HT-29 (cell line): ENCODE measurements at places on chromosomes 2 and 18. TPM values are rescaled to one million over a fixed set of nuclear protein-coding genes. Genes with fewer than 3 reads are reported as not detected.

CTNNA2 gene
- 0.10 TPM in 1 of 2 replicates, not detected in the other for total RNA-seq

ADD2 gene
- 0.71 and 0.73 TPM in 2 replicates for total RNA-seq

ALKAL2 gene
- total RNA-seq = not detected in 2 replicates

SLC11A1 gene
- 0.33 and 0.86 TPM in 2 replicates for total RNA-seq

NOL4 gene
- total RNA-seq = not detected in 2 replicates

DNAJC5G gene
- not detected in 2 replicates for total RNA-seq

DNAJC10 gene
- 52.5 and 65.2 TPM in 2 replicates for total RNA-seq

NEB gene
- total RNA-seq = 1.0 and 1.2 TPM in 2 replicates

DNA sequence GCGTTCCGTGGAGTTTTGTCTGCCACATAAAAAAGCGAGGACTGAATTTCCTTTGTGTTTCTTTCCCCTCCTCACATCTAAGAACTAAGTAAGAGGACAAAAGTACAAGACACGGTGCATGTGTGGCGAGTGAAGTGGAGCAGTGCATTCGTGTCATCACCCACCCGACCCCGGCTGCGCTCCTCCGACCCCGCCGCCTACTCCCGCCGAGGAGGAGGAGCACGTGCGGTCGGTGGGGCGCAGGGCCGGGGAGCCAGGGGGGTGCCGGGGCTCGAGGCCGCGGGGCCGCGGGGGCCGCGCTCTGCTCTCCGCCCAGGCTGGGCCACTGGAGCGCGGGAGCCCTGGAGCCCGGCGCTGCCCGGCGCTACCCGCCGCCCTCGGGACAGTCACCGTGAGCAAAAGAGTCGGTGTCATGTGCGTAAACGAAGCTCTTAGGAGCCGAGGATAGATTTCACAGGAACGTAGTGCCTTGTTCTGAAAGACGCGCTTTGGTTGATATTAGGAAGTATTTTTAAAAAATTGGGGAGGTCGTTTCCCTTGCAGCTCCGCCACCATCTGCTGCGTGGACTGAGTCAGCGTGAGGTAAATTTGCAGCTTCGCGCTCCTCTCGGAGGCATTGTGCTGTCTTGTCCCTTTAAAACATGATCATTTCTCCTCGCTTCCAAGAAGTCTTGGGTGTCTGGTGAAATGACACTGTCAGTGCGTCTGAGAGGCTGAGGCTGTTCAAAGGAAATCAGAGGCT, 11.0 kb downstream of the TBR1 start:
- DNase-seq = no peak

- no peak for DNase-seq
Observed at GRCh38 chr18:35155398-35156117, 85.3 kb upstream of the ZNF397 start.

DNA sequence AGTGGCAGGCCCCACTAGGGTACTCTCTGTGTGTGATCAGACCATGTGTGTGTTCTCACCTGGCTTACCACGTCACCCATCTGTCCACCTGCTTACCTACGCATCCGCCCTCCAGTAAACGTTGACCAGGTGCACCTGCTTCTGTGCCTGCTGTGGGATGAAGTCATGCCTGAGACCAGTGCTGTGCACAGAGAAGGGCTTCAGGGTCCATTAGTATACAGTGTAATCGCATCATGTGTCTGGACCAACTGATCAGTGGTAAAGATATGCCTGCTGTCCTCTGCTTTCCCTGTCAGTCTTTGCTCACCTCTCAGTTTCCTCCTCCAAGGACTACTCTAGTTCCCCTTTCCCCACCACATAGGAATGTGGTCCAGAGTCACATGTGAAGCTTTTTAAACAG, 109.3 kb downstream of the FHOD3 start:
- DNase-seq = no peak

DNA sequence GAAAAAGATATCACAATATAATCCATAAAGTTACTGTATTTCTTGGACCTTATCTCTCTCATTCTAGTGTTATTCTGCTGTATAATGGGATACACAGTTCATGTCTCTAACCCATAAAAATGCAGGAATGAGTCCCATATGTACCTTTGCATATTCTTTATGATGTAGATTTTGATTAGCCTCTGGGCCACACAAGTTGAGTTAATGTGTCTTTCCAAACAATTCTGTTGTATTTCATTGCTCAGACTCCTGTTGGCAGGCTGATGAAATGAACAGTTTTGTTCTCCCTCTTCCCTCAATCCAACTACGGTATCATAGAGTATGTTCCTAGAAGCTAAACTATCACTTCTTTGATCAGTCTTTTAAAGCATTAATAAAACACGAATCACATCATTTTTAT, 113.2 kb upstream of the SATB2 start:
- no peak for DNase-seq

DNA sequence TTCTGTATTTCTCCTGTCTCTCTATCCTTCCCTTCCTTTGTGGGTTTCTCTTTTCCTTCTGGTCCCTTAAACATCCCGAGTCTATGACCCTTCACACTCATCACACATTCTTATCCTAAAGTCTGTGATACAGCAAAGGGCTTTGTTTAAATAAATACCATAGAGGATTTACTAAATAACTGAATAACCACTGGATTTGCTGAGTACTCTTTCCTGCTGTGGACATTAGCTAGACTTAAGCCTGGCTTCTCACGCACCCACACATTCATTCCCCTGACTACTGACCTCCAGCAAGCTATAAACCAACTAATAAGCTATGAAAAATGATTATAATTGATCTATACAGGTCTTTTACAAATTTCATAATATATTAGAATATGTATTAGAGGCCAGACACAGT, 76.6 kb downstream of the COL4A3 start:
- DNase-seq = no peak

GRCh38 chr18:37889963-37890362, 324.4 kb upstream of the CELF4 start:
- no peak for DNase-seq

GRCh38 chr2:205769879-205770278, 87.6 kb downstream of the NRP2 start:
- no peak for DNase-seq

DNA sequence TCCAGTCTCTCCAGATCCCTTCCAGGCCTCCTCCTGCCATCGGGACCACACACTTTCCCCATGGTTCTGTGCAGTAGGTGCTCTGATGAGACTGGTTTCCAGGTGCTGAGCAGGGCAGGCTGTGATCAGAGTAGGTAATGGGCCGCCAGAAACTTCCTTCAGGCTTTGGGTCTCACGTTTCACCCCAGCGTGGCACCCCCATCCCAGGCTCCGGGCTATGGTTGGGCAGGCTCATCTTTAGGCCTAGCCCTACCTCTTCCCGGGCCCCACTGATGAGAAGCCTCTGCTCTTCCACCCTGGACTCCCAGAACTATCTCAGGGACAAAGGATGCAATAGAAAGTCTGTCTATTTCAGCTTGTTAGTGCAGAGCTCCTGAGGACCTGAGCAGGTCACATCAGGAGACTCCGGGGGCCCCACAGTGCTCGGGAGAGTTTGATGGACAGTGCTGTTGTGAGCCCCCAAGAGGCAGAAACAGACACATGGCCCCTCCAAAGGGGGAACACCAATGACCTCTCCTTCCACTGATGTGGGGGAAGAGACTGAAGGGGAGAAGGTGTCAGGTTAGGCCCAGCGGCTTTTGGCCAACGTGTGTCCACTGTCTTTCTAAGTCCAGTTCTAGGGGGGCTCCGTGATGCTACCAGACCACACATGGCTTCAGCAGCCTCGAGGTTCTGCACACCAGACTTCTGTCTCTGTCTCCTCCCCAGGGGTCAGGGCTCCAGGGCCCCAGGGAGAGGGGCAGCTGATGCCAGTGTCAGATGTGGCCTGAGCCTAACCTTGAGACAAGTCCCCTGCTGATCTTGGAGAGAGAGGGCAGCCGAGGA, 5.8 kb upstream of the PROM2 start:
- no peak for DNase-seq

DNA sequence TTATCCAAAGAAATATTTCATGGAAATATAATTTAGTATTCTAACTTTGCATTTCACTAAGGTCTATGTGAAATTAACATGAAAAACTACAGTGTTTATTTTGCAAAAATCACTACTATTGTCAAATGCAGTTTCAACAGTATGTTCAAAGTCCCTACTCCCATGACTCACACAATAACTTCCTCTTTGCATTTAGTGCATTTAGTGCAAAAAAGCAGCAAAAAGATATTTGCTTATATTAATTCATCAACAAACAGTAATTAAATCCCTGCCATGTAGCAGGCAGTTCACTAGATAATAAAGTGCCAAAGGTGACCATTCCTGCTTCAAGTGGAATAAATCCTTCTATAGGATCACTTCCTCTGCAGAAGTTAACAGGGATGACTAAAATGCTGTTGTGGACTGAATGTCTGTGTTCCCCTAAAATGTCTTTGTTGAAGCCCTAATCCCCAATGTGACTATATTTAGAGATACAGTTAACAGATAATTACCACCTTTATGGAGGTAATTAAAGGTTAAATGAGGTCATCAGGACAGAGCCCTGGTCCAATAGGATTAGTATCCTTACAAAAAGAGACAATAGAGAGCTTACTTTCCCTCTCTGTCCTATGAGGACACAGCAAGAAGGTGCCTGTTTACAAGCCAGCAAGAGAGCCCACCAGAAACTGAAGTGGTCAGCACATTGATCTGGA, 61.7 kb downstream of the STK39 start:
- no peak for DNase-seq

GRCh38 chr18:45666006-45666405, 50.7 kb downstream of the SLC14A2 start:
- DNase-seq = no peak

- no peak for DNase-seq
Observed at GRCh38 chr18:22493940-22494339, 76.2 kb upstream of the CTAGE1 start.

- DNase-seq = peak; percentile 72
Observed at GRCh38 chr2:230713331-230714135, 891 bp downstream of the CAB39 start.
